ENCODE measurements at places on chromosomes 4 and X.

DNA sequence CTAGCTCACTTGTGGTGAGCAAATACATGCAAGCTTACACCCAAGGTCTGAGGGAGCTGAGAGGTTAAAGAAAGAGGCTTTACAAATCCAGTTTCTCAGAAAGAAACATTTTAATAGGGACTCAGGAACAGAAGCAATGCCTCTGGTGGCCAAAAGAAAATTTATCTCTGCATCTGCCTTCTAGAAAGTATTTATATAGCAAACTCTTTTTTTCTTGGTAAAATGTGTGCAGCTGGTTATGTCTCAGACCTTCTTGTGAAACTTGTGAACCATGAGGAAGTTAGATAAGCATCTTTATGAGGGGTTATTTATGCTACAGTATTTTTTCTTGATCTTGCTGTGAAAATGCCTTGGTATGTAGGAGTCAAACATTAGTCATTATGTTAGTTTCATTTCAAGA, 48.5 kb upstream of the CYSLTR1 start:
- no peak for DNase-seq

DNA sequence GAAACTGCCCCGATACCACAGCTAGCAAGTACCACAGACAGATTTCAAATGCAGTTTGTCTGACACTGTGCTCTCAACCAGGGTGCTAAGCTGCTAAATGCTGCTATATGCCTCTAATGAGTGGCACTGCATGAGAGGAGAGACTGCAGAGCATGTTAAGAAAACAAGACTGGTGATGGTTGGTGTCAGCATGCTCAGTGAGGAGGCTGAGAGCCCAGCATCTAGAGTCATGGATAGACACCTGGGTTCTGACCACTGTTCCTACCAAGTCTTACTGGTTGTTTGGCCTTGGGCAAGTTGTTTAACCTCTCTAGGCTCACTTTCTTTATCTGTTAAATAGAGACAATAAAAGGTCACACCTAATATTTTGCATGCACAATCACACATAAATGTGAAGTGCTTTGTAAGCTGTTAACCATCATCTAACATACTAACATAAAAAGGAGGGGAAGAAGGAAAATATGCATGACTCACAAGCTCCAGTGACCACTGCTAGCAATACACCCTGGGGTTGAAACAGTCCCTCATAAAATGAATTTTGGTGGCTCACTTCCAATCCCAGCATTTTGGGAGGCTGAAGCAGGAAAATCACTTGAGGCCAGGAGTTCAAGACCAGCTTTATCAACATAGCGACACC, 20.7 kb downstream of the HHIP start:
- DNase-seq, result no peak

- DNase-seq, result no peak
Observed at GRCh38 chr4:48785302-48785701, 5.2 kb upstream of the FRYL start.

- no peak for DNase-seq
Observed at GRCh38 chr4:3044870-3045819, 29.2 kb downstream of the HTT-AS start.

DNA sequence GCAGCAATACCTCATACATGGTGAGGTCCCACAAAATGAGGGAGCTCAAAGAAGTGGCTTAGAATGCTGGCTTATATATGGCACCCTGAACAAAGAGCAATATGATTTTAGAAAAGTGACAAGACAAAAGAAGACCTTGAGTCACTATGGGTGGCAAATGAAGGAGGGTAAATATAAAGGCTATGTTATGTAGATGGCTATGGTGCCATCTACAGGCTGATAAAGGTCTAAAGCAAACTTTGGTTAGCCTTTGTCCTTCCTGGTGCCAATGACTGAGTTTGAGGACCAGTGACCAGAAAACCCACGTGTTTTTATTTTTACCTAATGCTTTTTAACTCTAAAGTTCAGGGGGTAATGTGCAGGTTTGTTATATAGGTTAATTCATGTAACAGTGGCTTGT, 151.8 kb downstream of the CCNG2 start:
- DNase-seq, result no peak

GRCh38 chr4:177125656-177126055, 184.0 kb upstream of the NEIL3 start:
- DNase-seq, result no peak
